Activated CD4-positive, alpha-beta T cell treated with anti-CD3 and anti-CD28 coated beads, Interleukin-2, amount 50 U/mL, for 24 hours (primary cell): ENCODE measurements at places on chromosomes 5 and 9.

- DNase-seq: no peak
Measured at GRCh38 chr5:23675456-23675855, 168.0 kb downstream of the PRDM9 start.

- peak; percentile 10 for DNase-seq
Measured at GRCh38 chr5:56951126-56951945, 587 bp downstream of the MIER3 start.

DNA sequence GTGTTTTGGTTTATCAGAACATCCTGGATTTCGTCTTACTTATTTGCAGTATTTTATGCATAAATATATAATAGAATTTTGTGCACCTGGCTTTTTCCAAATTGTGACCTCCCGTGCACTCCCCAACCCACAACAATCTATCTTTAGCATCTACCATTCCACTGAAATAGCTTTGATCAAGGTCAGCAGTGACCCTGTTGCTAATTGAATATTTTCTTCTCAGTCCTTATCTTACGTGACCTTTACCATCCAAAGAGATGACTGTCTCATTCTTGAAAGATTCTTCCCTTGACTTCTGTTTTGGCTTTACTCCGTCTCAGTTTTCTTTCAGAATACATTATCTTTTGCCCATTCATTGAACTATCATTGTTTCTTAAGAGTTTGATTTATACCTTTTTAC lies 18.4 kb downstream of the NDUFS4 start:
- no peak for DNase-seq

- DNase-seq: no peak
Measured at GRCh38 chr9:72794946-72795345, 157.9 kb downstream of the ALDH1A1 start.

DNA sequence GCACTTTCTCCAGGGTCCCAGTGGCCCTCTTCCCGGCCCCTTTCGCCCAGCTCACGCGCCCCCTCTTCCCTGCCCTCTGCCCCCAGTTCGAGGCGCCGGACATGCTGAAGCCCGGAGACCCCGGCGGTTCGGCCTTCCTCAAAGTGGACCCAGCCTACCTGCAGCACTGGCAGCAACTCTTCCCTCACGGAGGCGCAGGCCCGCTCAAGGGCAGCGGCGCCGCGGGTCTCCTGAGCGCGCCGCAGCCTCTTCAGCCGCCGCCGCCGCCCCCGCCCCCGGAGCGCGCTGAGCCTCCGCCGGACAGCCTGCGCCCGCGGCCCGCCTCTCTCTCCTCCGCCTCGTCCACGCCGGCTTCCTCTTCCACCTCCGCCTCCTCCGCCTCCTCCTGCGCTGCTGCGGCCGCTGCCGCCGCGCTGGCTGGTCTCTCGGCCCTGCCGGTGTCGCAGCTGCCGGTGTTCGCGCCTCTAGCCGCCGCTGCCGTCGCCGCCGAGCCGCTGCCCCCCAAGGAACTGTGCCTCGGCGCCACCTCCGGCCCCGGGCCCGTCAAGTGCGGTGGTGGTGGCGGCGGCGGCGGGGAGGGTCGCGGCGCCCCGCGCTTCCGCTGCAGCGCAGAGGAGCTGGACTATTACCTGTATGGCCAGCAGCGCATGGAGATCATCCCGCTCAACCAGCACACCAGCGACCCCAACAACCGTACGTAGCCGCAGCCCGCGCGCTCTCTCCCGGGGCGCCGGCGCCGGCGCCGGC lies 1.0 kb downstream of the PRDM6 start:
- no peak for DNase-seq

GRCh38 chr9:137115394-137116026 lies 977 bp upstream of the DPP7 start:
- no peak for DNase-seq

DNA sequence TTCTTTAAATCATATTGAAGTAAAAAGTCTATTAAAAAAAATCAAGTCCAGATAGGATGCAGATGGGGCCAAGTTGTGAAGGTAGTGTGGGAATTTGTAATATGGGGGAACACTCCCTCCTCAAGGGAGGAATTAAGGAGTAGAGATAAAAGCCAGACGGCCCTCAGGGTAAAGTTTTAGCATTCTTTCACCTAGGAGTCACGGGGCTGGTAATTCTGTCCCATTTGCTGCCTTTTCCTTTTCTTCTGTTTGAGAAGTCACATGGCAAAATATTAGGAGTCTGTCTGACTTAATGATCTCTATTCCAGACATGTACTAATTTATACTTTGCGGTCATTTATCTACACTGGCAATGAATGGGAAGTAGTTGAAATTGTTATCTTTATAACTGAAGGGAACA lies 61.9 kb downstream of the SNX24 start:
- DNase-seq: no peak

DNA sequence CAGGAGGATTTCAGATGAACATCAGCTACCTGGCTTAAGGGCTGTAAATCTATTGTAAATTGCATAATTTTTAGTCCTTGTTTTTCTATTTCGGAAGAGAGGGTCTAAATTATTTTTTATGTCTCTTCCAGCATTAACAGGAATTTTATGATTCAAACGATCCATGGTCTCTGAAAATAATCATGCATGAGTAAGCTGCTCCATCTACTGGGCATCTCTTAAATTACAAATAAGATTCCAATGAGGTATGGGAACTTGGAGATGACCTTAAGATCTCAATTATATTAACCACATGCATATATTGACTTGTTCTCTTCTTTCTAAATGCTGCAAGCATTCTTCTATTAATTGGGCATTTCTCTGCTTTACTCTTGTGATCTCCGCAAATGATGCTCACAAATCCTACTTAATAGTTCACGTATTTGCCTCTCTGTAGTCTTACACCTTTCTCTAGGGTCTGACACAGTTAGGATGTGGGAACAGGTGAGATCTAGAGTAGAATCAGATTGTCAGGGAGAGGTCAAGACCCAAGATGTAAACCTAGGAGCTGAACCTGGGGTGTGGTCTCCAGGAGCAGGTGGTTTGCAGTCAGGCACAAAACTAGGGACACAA lies 86.9 kb downstream of the NUDT12 start:
- DNase-seq: no peak

- no peak for DNase-seq
Measured at GRCh38 chr5:68319706-68320412, 104.3 kb downstream of the PIK3R1 start.

GRCh38 chr5:168104350-168104749 lies 187.1 kb upstream of the WWC1 start:
- no peak for DNase-seq

- no peak for DNase-seq
Measured at GRCh38 chr9:129400001-129400970, 220.6 kb downstream of the C9orf50 start.

DNA sequence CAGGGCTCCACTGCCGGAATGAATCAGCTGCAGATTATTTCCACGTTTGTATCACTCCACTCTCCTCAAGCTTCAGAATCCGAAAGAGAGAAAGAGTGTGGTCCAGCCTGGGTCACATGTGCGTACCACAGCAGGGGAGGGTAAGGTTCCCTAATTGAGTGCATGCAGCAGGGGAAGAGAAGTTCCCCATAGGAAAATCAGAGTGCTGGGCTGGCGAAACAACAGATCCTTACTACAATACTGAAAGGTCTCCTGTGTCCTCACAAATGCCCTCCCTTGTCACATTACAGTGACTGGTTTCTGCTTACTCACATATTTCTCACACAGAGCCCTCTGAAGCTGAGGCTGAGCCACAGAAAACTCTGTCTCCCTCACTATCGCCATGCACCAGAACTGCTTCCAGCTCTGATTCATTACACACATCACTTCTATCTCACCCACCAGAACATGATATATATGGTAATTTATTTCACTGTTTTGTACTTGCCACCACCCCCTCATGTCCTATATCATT lies 532.2 kb upstream of the TUSC1 start:
- no peak for DNase-seq

DNA sequence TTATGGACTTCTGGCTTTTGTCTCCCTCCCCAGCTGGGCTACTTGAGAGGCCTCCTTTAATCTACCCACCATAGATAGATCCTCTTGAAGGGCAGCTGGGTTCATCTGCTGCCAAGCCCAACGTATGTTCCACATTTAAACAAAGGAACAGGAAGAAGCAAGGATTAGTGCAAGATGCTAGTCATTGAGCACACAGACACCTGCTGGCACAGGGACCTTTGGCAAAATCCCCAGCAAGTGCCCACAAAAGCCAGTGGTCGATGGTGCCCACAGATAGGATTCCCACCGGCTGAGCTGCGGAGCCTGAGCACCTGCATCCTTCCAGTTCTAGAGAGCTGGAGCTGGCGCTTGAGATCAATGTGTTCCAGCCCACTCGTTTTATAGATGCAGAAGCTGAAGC lies 57.7 kb upstream of the SHB start:
- no peak for DNase-seq

DNA sequence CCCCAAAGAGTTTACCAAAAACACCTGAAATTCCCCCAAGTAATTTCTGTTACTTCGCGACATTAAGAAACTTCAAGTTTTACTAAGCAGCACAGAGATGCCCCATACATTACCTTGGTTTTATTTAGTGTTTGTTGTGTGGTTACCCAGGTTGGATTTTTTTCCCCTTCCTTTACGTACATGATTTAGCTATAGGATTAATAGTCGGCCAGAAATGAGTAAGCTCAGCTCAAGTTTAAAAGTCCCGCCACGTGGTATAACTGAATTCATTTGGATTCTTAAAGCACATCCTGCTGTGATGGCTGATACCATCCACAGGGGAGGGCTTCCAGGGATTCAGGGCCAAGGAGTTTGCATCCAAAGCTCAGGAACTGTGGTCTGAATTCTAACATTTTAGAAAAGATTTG lies 75.9 kb downstream of the DAP start:
- DNase-seq: no peak

- no peak for DNase-seq
Measured at GRCh38 chr9:20625003-20625349, 2.7 kb upstream of the MLLT3 start.

- DNase-seq: no peak
Measured at GRCh38 chr5:45376417-45376816, 319.8 kb downstream of the HCN1 start.

DNA sequence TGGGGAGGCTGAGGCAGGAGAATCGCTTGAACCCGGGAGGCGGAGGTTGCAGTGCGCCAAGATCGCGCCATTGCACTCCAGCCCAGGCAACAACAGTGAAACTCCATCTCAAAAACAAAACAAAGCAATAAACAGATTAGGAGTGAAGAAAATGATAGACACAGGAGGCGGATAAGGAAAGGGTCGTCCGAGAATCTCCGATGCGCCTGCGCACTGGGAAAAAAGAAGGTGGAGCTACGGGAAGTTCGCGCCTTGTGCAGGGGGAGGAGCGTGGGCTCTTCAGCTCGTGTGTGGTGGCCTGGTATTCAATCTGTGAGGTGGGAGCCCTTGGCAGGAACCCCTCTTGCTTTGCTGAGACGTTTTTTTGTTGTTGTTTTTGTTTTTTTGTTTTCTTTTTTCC lies 47.3 kb downstream of the GNA14 start:
- DNase-seq: no peak

DNA sequence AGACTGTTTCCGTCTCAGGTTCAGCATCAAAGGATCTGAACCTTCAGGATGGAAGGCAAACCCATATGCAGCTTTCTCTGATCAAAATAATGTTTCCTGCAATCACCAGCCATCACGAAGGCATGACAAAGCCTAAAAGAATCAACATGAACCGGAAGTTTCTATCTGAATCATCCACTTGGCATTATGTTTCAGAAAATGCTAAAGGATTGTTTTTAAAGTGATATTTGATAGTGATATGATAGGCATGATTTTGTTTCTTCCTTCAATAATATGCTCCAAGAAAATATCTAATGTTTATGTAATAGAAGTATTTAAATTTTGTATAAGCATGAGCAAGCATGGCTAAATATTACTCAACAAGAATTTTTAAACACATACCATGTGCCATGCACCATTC lies 219.6 kb downstream of the PLK2 start:
- DNase-seq: no peak

DNA sequence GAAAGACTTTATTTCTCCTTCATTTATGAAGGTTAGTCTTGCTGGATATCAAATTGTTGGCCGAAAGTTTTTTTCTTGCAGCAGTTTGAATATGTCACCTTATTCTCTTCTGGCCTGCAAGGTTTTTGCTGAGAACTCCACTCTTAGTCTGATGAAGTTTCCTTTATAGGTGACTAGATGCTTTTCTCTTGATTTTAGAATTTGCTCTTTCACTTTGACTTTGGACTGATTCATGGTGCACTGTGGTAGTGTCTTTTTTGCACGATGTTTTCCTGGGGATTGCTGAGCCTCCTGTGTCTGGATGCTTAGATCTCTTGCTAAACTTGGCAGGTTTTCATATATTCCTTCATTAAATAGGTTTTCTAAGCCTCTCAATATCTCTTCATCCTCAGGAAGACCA lies 12.4 kb downstream of the AHRR start:
- no peak for DNase-seq

DNA sequence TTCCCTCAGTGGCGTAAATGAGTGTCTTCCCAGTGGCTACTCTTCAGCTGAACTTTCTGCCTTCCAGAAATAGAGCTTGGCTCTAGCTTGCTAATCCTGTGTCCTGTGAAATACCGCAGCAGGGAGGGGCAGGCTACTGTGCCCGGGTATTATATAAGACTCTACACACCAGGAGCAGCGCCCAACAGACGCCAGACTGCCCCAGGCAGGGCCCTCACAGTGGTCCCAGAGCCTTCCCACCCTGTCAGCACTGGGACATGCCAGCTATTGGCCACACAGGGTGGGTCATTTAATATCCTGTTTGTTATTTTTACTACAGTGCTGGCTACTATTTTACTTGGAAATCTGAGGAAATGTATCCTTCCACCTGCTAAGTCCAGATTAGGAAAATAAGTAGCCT lies 121.0 kb downstream of the FEM1C start:
- DNase-seq: no peak

DNA sequence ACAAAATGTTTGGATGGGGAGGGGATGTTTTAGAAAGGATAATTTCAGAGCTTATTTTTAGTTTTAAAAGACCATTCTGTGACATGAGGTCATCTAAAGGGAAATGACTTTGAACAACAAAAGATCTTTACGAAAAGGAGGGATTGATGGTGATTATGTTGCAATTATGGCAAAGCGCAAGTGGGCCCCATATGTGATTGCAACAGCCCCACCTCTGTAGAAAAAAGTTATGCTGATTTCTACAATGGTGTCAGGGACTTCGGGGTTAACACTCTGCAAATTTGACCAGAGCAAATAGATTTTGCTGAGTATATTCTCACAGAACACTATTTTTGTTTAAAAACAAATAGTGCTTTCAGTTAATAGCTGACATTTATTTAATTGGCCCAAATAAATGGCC lies 312.8 kb downstream of the NSG2 start:
- DNase-seq: no peak

DNA sequence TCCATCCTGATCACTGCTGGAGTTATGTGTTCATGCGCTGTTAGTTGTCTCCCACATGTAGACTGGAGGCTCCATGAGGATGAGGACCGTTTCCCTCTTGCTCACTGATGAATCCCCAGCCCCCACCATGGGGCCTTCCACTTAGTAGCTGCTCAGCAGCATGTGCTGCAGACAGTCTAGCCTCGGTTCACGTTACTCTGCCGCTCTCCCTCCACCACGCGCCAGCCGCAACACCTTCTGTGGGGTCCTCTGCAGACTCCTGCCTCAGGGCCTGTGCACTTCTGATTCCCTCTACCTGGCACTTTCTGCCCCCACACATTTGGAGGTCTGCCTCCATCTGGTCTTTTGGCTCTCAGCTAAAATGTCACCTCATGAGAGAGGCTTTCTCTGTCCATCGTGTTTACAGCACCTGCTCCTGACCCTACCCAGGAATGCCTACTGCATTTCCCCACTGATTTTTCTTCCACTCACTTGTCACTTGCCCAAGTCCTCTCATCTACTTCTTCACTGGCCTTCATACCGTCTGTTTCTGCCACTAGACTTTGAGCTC lies 36.3 kb downstream of the STK10 start:
- DNase-seq: no peak
